Substantia nigra (tissue), 51 donors: ENCODE measurements at places on chromosomes 1 and 21.

DNA sequence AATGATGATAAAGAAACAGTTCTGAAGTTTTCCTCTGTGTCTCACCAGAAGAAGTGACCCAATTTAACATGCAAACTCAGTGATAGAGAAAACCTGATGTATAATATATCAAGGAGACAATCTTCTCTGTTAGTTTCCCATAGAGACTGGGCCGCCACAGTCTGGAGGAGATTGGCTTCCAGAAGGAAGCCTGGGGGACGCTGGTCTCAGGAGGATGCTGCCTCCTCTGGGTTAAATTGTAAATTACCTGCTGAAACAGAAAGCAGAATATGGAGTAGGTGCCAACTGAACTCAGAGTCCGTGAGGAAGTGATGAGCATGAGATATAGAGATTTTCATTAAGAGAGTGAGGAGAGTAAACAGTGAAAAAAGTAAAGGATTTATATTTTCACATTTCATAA, 15.8 kb downstream of the OR14I1 start:
- DNase-seq, result no peak

- DNase-seq, result no peak
Measured at GRCh38 chr1:71093938-71094337, 13.1 kb upstream of the ZRANB2 start.

DNA sequence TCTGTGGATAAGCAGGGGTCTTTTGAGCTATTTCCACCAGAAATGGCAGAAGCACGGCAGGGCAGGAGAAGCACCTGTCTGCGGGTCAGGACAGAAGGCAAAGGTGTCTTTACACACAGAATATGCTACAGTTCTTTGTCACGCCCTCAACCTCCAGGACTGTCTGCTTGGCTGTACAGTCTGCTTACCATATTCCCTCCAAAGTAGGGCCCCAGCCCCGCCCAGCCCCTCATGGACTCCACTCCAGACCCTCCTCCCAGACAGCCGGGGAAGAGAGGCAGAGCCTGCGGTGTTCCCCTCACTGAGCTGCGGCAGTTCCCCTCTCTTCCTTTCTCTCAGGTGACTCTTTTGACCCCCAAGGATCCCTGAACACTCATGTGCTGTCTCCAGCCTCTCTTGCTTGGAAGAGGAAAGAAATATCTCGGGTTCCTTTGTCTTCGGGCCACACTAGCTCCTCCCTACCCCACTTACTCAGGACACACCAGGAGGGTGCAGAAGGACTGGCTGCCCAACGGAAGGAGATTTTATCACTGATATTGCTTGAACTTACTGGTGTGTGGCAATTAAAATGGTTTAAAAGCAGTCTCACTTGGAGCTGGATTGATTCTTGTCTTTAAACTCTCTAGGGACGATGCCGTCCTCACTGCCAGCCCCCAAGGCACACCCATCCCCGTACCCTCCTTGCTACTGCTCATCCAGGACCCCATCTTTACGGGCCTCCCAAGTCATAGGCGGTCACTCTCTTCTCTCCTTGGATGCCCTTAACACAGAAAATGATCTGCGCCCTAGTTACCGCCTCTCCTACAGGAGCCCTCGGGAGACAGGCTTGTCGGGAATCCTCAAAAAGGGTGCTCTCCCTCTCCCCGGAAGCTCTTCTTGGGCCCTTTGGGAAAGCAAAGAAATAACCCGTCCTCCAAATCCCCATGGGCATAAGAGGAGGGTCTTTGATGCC, 169.7 kb downstream of the TOMM20 start:
- no peak for DNase-seq

GRCh38 chr1:35592991-35593769, 20.1 kb downstream of the TFAP2E start:
- DNase-seq, result no peak

DNA sequence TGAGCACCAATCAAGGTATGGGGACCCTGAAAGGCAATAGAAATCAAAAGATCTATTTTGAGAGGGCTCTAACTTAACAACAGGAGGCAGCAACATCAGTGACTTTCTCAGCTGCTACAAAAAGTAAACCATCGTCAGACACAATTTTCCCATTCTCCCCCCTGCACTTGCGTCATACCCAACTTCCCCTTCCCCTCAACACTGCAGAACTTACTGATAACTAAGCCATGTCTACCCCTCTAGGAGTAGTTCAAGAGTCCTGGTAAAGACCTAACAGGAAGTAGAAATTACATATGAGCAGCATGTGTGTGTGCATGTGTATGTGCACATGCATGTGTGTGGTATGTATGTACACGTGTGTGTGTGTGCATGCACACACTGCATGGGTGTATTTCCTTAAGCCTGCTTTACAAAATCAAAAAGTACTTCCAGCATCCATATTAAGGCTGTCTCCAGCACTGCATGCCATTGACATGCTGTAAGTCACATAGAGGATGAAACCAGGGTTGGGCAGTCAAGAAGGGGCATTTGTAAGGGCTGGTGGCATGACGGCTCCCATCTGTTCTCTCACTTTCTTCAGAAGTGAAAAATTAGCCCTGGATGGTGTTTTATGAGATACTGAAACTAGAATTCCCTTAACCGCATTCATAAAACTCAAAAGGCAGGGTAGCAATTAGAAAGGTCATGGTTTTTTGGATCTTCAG, 460.1 kb upstream of the RUNX1 start:
- no peak for DNase-seq
